Esophagus mucosa (tissue), 1 donor: ENCODE measurements at places on chromosomes 3 and 15. TPM values are rescaled to one million over a fixed set of nuclear protein-coding genes. Genes with fewer than 3 reads are reported as not detected.

The ITIH1 gene
- 0.12 TPM for total RNA-seq

The ADPRH gene
- total RNA-seq, result 2.1 TPM

The GXYLT2 gene
- 2.2 TPM for total RNA-seq

The ACAN gene
- total RNA-seq, result 0.04 TPM

The HYAL1 gene
- total RNA-seq, result 4.1 TPM

The PLCH1 gene
- 0.40 TPM for total RNA-seq

The SMCO1 gene
- not detected for total RNA-seq

The SEMA3G gene
- 2.7 TPM for total RNA-seq

The PSTPIP1 gene
- 1.3 TPM for total RNA-seq

The FAM3D gene
- total RNA-seq, result 134 TPM

The PLD1 gene
- 74.3 TPM for total RNA-seq

The IGSF11 gene
- total RNA-seq, result 0.32 TPM

The ATP13A5 gene
- total RNA-seq, result 0.12 TPM

The SERINC4 gene
- 0.36 TPM for total RNA-seq

The ARPC4 gene
- total RNA-seq, result 154 TPM

The CCDC39 gene
- not detected for total RNA-seq

The SCN5A gene
- total RNA-seq, result not detected

The CPLX3 gene
- total RNA-seq, result not detected

The CACNA2D2 gene
- total RNA-seq, result 0.08 TPM

The UCN2 gene
- 2.2 TPM for total RNA-seq

The CELSR3 gene
- 0.88 TPM for total RNA-seq

The CRTAP gene
- 78.7 TPM for total RNA-seq

The DYNLT2B gene
- 14.6 TPM for total RNA-seq

The CATSPER2 gene
- total RNA-seq, result 3.5 TPM

The PPARG gene
- 13.3 TPM for total RNA-seq

The SLC6A11 gene
- total RNA-seq, result 7.8 TPM

The PROK2 gene
- not detected for total RNA-seq

The SPINT1 gene
- 127 TPM for total RNA-seq

The HOMER2 gene
- 26.3 TPM for total RNA-seq

The TNFSF10 gene
- 40.2 TPM for total RNA-seq
